ENCODE measurements at places on chromosomes 3 and 15.

- no peak for DNase-seq
Observed at GRCh38 chr3:111481551-111481950, 60.4 kb upstream of the CD96 start.

DNA sequence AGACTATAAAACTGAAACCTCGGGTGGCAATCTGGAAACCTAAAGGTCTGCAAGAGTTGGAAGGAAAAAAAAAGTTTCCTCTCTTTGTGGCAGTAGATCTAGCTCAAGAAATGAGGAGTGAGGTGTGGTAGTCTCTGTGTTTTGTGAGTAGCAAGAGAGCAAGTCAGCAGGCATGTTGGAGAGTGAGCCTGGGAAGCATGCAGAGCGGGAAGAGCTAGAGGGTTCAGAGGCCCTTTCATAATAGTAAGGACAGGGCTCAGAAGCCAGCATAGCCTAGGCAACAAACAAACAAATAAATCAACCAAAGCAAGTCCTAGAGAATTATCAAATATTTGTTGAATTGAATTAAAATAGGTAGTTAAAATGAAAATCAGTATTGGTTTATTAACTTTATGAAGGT, 189.7 kb upstream of the CBLB start:
- no peak for DNase-seq

- DNase-seq: no peak
Observed at GRCh38 chr3:31699309-31699953, 166.7 kb downstream of the STT3B start.

DNA sequence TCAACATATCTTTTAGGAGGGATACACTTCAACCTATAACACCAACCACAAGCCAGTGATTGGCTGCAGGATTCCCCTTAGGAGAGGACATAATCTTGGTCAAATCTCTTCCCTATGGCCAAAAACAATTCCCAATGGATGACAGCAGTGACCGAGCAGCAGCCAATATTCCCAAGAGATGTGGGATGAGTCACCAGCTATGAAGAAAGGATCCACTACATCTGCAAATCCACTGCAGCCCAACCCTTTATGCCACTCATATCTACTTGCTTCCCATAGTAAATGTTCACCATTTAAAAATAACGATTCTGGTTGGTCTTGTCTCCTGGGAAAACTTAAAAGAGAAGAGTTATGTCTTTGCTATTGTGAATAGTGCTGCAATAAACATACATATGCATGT, 4.5 kb upstream of the IQCF5 start:
- no peak for DNase-seq

DNA sequence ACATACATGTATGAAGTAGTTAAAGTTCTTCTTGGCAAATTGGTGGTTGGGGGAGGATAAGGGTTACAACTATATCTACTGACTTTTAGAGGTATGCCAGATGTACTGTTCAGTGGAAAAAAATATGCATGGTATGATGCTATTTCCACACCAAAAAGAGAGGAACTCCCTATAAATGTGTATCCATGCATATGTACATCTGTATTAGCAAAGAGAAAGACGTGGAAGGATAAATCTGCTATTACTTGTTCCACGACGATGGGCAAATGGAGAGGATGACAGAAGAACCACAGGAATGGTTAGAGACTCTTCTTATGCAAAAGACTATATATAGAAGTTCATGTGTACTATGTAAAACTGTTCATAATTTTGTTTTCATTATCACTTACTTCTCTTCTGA, 197.6 kb downstream of the RORA start:
- DNase-seq: no peak

GRCh38 chr3:53226841-53227407, 28.9 kb downstream of the TKT start:
- DNase-seq: no peak

GRCh38 chr3:150081084-150081483, 110.4 kb upstream of the PFN2 start:
- no peak for DNase-seq

- peak; percentile 70 for DNase-seq
Observed at GRCh38 chr15:31391687-31392671, 65.3 kb downstream of the KLF13 start.

DNA sequence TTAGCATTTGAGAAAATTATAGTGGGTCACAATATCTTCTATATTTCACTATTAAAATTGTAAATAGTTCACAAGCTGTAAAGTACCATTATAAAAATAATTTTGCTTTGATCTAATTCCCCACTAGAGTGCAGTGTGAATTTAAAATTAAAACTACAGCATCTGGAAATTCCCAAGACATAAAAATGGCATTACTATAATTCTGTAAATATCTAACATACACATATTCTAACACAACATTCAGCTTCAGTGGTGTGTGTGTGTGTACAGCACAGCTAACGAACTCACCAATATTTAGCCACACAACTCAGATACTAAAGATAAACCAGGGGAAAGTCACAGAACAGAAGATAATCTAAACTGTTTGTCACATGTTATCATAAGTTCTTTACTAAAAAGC, 424.9 kb upstream of the ZNF385D start:
- no peak for DNase-seq

DNA sequence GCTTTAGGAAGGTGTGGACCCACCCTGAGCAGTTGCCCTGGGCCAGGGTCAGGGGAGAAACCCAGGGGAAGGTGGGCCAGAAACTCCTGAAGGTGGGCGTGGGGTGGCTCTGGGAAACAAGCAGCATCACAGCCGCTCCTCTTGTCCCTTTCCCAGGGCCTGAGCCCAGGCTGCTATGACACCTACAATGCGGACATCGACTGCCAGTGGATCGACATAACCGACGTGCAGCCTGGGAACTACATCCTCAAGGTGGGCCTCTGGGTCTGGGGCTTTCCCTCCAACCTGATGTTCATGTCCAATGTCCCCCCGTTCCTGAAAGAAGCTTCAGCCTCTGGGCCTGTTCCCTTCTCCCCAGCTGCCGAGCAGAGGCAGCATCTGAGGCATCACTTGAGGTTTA, 21.4 kb downstream of the LOXL1 start:
- no peak for DNase-seq

DNA sequence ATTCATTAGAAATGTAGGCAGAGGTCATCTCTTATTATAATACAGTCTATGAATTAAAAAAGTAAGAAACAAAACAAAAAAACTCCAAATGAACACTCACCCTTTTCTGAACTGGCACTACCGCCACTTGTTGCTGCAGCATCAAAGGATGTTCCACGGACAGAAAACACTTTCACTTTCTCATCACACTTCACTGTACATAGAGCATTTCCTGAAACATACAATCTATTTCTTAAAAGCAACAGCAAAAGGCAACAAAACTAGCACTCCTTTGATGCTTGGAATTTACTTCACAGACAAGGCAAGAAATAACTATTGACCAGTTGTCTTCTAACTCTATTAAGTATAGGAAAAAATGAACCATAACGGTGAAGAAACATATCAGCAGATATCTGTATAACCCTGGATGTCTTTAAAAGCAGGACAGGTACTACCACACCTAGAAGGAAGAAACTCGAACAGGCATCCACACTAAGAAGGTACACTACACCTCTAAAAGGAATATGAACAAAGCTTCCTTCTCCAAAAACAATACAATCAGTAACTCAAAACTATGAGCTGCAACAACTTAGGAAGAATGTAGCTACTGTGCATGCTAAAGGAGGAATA, 24.9 kb downstream of the ETFA start:
- DNase-seq: no peak

GRCh38 chr15:60721707-60722106, 242.8 kb upstream of the ICE2 start:
- no peak for DNase-seq

DNA sequence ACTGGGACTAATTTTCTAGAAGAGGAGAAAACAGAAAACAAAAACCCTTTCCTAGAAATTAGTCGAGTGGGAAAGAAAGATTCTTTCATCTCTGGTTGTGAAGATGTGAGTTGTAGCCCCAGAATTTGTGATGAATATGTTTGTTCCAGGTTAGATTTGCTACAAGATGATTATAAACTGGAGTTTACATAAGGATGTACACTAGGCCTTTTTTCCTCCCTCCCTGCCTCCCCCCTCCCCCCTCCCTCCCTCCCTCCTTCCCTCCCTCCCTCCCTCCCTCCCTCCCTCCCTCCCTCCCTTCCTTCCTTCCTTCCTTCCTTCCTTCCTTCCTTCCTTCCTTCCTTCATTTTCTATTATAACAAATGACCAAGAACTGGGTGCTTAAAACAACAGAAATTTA, 1502.0 kb downstream of the SI start:
- no peak for DNase-seq

DNA sequence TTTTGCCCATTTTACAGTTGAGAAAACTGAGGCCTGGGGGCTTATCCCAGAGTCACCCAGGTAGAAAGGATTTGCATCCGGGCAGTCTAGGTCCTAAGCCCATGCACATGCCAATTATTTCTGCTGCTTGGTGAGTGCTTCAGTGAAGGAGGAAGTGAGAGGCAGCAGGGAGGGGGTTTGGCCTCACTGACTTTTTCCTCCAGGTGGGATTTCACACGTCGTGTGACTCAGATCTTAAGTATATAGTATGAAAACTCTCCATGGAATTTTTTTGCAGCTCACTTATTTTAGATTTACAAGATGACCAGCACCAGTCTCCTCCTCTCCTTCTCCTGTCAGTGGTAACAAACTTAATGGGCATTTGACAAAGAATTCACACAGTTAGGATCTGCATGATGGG, 4.6 kb downstream of the ITGA11 start:
- DNase-seq: no peak

DNA sequence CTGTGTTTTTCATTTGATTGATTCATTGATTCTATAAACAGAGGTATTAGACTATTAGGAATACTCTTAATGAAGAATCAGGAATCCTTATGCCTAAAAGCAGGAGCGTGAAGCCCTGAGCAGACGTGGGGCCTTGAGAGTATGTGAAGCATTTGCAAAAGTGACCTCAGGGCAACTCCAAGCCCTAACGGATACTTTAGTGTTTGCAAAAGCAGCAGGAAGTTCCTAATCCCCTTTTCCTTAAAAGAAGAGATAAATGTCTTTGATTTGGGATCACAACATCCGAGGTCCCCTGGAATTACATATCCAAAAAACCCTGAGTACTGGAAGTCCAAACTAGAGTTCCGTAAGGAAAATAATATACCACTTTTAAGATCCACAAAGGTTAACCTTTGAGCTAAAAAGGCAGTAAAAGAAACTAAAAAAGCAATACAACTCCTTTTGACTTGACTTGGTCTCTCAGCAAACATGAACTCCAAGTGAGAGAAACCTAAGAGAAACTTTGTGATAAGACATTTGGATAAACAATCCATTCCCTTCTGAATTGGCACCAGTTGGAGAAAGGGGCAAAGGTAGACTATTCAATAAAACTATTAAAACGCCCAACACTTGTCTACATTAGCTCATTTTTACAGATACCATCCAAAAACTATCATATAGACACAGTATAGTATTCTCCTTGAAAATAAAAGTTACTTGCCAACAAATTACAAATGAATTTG, 27.4 kb downstream of the PRTG start:
- no peak for DNase-seq

- peak; percentile 25 for DNase-seq
Observed at GRCh38 chr3:181700168-181701087, 11.3 kb upstream of the SOX2 start.

GRCh38 chr3:54577313-54577712, 350.5 kb downstream of the LRTM1 start:
- no peak for DNase-seq

GRCh38 chr3:116037954-116038911, 407.1 kb downstream of the LSAMP start:
- DNase-seq: no peak

- peak; percentile 28 for DNase-seq
Observed at GRCh38 chr3:125585595-125586223, 9.6 kb downstream of the OSBPL11 start.

GRCh38 chr15:69009341-69009740, 5.2 kb upstream of the NOX5 start:
- DNase-seq: no peak

- DNase-seq: no peak
Observed at GRCh38 chr15:28096670-28097431, 2.3 kb downstream of the OCA2 start.

DNA sequence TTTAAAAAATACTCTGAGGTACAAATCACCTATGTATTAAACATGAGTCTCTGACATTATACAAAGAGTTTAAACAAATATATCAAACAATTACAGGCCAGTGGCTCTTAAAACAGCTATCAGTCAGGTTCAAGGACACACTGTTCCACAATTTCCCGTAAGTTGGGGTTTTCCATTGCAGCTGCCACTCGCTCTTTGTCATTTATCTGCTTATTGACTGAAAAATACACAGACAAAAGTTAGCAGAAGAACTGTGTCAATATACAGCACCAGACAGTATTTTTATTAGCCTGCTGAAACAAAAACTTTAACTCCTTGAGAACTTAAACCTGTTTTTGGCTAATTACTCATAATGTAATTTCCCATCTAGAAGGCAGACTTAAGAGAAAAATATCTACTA, 20.8 kb downstream of the CIAO2A start:
- DNase-seq: no peak

GRCh38 chr3:54696313-54696712, 231.5 kb downstream of the LRTM1 start:
- no peak for DNase-seq

- no peak for DNase-seq
Observed at GRCh38 chr3:39105687-39106063, 1.8 kb downstream of the GORASP1 start.

DNA sequence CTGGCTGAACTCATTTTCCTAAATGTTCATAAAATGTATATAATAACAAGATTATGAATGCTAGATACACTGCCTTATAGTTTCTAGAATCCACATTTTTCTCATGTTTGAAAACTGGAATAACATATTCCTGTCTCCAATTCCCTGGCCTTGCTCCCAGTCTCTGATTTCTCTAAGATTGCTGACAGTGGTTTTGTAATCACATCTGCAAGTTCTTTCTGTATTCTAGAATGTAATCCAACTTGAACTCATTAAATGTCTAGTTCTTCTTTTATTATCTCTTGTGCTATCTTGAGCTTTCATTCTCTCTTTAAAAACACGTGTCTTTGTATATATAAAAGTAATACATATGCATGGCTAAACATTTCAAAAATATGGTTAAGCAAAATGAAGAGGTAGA, 215.2 kb upstream of the ADAMTS9 start:
- DNase-seq: no peak

DNA sequence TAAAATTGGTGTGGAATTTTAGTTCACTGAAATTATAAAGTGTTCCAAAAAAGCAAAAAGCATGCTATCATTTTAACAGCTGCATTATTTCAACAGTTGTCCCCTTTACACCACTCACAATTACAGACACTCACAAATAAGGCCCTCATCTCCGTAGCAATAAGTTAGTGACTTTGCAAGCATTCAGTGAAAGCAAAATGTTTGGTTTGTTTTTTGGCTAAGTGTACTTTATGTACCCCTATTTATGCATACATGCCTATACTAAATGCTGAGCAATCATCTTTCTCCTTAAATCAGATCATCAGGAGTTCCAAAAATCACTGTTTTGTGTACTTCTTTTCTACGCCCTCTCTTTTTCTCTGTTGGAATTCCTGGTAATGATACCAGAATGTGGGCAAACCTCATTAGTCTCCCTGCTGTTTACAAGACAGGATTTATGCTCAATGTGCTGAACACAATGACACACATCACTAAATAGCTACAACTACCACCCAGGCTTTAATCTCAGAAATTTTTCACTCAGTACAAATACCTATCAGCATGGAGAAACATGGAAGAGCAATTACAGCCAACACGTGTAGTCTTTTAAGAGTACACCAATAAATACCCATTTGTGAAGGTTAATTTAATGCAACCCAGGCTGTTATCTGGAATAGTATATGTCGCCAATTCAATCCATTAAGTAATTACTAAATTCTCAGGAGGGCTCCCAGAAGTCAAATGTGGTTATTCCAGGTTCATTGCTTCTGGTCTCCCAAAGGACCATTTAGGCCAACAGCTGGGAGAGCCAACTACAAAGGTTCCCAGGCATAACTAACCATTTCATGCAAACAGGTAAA, 12.0 kb downstream of the ALDH1A2 start:
- DNase-seq: no peak
